Naive thymus-derived CD8-positive, alpha-beta T cell (primary cell): ENCODE measurements at places on chromosomes 4 and X.

DNA sequence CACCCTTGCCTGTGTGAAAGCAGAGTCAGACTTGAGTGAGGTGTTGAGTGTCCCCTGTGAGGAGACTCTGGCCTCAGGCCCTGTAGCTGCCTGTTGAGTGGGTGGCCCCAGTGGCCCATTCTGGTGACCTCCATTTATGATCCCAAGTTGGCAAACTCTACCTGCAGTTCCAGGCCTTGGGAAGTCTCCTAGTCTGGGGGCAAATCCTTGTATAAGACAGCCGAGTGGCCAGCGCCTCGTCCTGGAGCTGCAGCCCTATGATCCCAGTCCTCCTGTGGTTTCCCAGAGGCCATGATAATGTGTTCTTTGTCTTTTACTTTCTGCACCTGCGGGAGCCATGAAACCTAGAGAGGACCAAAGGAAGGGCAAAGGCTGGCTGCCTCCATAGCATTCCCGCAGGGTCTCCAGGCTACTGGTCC, 58.7 kb downstream of the NBDY start:
- DNase-seq = no peak

- DNase-seq = no peak
Observed at GRCh38 chrX:135397652-135398051, 24.1 kb upstream of the SMIM10L2A start.

- no peak for DNase-seq
Observed at GRCh38 chr4:48483777-48484493, 792 bp downstream of the SLC10A4 start.

GRCh38 chrX:53031380-53031779, 17.2 kb upstream of the GPR173 start:
- DNase-seq = no peak

GRCh38 chr4:94758141-94758699, 465 bp downstream of the BMPR1B start:
- no peak for DNase-seq

DNA sequence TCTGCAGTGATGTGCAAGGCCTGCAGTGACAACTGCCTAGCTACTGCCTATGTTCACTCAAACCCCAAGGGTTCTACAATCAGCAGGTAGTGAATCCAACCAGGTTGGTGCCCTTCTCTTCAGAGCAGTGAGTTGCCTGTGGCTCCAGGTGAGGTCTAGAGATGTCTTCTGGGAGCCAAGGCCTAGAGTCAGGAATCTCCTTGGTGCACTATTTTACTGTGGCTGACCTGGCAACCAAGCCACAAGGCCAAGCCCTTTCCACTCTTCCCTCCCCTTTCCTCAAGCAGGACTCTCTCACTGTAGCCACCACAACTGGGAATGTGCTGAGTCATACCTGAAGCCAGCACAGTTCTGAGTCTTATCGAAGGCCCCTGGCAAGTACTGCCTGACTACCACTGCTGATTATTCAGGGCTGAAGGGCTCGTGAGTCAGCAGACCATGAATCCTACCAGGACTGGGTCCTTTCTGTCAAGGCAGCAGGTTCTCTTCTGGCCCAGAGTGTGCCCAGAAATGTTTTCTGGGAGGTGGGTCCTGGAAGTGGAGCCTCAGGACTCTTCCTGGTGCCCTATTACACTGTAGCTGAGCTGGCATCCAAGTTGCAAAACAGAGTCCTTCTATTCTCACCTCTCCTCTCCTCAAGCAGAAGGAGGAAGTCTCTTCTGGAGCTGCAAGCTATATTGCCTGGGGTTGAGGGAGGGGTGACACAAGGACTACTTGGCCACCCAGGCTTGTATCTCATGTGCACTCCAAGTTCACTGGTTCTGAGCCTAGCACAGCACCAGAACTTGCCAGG, 111.6 kb downstream of the BTC start:
- DNase-seq = no peak

DNA sequence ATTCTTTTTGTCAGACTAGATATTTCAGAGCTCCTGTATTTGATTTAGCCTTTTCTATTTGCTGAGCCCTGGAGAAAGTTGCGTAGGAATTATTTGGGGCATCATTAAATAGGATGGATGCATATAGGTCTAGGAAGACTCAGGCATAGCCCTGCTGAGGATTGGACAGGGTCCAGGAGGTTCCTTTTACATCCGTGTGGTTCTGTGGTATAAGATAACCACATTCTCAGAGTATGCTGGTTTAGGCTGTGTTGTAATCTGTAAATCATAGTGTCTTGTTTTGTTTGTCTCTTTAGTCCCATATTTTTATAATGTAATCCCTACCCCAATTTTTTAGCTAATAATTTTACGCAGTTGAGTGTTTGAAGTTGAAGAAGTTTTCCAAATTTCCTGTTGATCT, 513.7 kb downstream of the RPA4 start:
- DNase-seq = no peak

DNA sequence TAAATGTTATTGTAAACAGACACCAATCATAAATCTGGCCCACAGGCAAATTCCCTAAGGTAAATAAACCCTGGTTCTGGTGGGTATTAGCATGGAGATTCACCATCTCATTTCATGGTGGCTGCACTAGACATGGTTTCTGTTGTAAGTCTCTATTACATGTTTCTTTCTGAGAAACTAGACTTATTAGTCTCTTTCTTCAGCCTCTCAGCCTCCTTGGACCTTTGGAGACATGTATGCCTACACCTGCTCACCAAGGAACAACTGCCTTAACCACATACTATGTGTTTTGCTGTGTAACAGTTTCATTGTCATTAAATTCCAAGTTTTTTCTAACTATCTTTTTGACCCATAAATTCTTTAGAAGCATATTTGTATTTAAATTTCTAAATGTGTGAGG, 13.1 kb downstream of the DDIT4L start:
- DNase-seq = no peak

DNA sequence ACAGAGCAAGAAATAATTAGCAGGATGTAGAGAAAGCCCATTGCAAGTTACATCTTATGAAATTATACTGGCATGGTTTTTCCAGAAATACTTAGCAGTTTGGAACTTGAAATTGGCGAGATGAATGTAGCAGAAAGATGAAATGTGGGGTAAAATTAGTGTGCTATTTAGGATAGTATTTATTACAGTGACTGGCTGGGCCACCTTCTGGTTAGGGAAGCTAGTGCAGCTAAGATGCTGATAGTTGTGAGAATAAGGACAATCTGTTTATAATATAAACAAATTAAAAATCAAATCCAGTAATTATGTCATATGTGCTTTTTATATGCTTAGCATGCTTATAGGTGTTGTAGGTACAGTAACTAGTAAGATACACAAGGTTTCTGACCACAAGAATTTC, 74.8 kb downstream of the IL15 start:
- no peak for DNase-seq

GRCh38 chr4:40736910-40737309, 12.8 kb upstream of the NSUN7 start:
- no peak for DNase-seq

GRCh38 chr4:132504438-132504837, 644.7 kb upstream of the PCDH10 start:
- no peak for DNase-seq

DNA sequence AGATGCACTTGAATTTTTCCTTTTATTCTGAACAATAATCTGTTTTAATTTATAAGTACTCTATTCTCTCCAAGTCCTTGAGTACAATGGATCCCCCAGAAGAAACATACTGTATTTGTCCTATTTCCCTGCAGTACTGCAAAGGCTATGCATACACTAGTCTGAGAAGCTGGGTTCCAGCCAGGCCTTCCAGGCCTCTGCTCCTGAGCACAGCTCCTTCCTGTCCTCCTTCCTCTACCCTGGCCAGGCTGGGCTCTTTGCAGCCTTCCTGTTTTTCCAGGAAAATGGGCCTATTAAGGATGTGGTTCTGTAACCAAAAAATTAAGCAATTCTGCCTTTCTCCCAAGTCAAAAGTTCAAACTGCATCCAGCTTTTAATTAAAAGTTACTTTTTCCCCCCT, 68.0 kb upstream of the STIM2 start:
- no peak for DNase-seq

- DNase-seq = no peak
Observed at GRCh38 chr4:124427095-124427767, 285.3 kb downstream of the ANKRD50 start.

DNA sequence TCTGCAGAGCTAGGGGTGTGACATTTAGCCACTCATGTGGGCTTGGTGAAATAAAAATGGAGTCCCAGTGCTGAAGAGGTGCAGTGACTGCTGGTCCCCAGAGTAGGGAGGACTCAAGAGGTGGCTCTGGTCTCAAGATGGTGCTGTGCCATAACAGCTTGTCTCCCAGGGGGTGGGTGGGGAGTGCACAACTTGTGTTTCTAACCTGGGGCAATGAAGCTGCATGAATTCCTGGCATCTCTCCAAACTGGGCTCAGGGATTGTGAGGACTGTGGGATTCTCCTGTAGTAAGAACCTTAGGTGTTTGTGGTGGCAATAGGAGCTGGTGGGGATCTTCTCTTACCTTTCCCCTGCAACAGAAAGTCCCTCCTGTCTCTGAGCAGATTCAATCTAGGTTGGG, 278.9 kb upstream of the SFRP2 start:
- DNase-seq = no peak

GRCh38 chrX:85851418-85851817, 195.9 kb downstream of the CHM start:
- DNase-seq = no peak

DNA sequence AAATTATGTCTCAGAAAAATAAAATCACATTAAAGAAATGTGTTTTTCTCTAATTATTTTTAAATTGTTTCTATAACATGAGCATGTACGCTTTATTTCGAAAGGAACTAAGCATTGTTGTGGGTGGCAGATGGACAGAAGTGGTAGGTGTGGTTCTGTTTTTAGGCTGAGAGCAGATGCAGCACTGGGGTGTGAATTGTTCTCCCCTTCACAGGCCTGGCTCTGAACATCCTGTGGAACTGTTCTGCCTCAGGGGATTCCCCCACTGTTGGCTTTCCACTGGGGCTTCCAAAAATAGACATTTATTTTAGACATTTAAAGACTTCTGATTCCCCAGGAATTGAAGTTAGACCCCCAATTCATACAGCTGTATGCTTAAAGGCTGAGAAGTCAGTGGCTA, 41.9 kb upstream of the PDHA2 start:
- no peak for DNase-seq

- DNase-seq = no peak
Observed at GRCh38 chr4:151860561-151861093, 99.8 kb upstream of the GATB start.
